ENCODE measurements at places on chromosomes 1 and 21.

DNA sequence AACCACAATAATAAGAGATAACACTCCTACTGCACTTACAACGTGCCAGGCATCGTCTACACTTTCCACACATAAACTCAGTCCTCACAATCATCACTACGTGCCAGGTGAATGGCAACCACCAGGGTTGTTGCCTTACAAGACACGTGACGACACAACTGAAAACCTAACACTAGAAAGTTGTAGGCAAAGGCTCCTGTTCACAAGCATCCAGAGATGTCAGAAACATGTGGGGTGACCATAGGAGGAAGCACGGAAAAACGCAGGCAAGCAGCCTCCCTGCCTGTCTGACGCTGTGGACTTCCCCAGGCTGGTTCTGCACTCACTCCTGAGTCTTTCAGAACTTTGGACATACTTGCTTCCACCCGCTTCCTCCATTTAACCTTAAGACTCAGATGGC lies 7.0 kb downstream of the CAPZB start:
- no peak for DNase-seq

DNA sequence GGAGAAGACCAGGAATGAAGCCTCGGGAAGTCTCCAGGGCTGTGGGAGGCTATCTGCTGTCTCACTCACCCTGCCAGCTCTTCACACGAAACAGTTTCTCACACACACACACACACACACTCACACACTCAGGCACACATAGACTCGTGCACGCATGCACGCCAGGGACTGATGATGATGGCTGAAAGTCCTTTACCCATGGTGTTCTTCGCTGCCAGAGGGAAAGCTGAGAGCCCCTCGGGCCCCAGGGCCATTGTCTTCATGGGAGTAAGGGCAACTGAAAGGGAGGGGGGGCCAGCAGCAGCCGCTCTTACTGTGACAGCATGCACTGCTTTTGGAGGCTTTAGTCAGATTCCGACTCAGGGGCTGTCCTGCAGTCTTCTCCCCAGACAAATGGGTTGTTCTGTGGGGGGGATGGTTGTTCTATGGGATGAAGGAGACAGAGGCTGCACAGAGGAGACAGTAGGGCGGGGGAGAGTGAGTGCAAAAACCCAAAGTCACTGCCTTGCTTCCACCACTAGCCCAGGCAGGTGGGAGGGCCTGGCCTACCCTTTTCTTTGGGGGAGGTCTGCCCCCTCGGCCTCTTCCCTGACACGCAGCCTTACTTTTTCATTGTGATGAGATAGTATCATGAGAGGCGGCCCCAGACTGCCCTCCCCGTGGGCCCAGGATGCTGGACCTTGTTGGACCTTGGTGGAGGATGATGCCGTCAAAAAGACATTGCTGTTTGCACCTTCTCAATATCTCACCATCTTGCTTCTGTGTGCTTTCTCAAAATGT lies 29.0 kb downstream of the STUM start:
- no peak for DNase-seq

GRCh38 chr1:27690183-27690582 lies 18.2 kb upstream of the IFI6 start:
- DNase-seq: no peak

DNA sequence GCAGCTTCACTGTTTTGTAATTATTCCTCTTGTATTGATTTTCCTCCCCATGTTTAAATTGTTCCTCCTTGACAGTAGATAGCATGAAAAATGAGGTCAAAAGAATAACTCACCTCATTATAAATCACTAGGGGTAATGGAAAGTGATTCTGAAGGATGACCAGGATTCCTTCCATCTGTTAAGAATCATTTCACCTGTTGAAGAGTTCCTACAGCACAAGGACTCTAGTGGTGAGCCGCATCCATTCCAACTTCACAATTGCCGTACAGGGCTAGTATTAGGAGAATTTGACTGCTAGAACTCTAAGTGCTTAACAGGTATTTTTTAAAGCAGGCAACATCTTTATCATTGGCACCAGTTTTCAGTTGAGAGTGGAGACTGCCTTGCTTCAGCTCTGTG lies 13.7 kb downstream of the PPP1R12B start:
- no peak for DNase-seq

DNA sequence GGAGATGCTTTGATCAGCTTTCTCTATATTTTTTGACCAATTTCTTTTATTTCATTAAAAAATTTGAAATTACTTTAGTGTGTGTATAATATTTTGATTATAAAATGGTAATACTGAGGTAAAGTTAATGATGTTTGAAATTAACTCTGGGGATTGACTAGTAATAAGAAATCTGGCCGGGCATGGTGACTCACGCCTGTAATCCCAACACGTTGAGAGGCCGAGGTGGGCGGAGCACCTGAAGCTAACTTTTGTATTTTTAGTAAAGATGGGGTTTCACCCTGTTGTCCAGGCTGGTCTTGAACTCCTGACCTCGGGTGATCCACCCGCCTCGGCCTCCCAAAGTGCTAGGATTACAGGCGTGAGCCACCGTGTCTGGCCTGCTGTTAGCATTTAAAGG lies 17.5 kb downstream of the SCP2 start:
- DNase-seq: no peak
